ENCODE measurements at places on chromosomes 11 and 22. TPM values are rescaled to one million over a fixed set of nuclear protein-coding genes. Genes with fewer than 3 reads are reported as not detected.

GRCh38 chr22:43900206-43900605 lies 8.4 kb upstream of the PNPLA5 start:
- no peaks in the 10 kb centered on the region for H3K27me3 ChIP-seq
- no peak for DNase-seq
- peaks cover 12% of the 10 kb centered on the region for H3K4me1 ChIP-seq
- no peak overlapping the region for H3K27ac ChIP-seq

GRCh38 chr11:124763156-124763947 lies 1.3 kb upstream of the ESAM start:
- H3K4me1 ChIP-seq = peaks cover 22% of the 10 kb centered on the region
- no peaks in the 10 kb centered on the region for H3K27me3 ChIP-seq
- no peak overlapping the region for H3K27ac ChIP-seq
- H3K36me3 ChIP-seq = peaks cover 9% of the 10 kb centered on the region
- H3K4me3 ChIP-seq = peak overlapping the region; percentile 91
- peak; percentile 90 for DNase-seq

GRCh38 chr11:17631702-17632365 lies 84.8 kb downstream of the OTOG start:
- H3K4me1 ChIP-seq = no peaks in the 10 kb centered on the region
- H3K4me3 ChIP-seq = no peak overlapping the region
- no peak overlapping the region for H3K27ac ChIP-seq
- no peaks in the 10 kb centered on the region for H3K36me3 ChIP-seq
- no peak for DNase-seq

- H3K27ac ChIP-seq = no peak overlapping the region
- H3K27me3 ChIP-seq = no peaks in the 10 kb centered on the region
- peaks cover 7% of the 10 kb centered on the region for H3K4me1 ChIP-seq
- H3K4me3 ChIP-seq = no peak overlapping the region
- no peak for DNase-seq
- H3K36me3 ChIP-seq = no peaks in the 10 kb centered on the region
These were observed 42.0 kb upstream of the CXCR5 start for GRCh38 chr11:118841469-118842242.

DNA sequence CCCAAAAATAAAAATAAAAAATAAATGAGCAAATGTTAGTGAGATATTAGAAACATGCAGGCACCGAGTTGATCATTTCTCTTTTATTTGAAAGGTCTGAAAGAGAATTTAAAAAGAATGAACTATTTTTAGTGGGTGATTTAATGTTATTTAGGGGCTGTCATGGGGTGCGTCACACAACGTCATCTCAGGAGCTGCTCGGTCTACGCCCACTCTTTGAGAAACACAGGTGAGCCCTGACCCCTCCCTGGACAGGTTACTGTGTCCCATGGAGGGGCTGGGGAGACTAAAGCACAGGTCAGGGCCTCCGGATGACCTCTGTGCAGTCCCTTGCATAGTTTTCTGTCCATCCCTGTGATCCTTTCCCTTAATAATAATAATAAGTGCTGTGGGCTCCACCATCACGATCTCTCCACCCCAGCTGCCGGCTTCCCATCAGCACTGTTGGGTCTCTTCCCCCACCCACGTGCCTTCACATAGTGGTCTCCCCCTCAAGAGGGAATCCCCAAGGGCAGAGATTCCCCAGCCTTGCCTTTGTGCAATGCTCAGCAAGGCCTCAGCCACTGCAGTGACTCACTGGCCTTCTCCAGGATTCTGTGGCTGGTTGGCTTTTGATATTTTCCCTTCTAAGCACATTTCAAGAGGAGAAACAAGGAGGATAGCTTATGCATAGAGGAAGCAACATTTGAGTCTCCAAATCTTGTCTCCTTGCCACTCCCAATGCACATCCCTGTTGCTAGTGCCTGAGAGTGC lies 159.9 kb downstream of the TTC17 start:
- no peaks in the 10 kb centered on the region for H3K4me1 ChIP-seq
- peaks cover 25% of the 10 kb centered on the region for H3K27me3 ChIP-seq
- H3K36me3 ChIP-seq = no peaks in the 10 kb centered on the region
- DNase-seq = no peak
- H3K4me3 ChIP-seq = no peak overlapping the region

DNA sequence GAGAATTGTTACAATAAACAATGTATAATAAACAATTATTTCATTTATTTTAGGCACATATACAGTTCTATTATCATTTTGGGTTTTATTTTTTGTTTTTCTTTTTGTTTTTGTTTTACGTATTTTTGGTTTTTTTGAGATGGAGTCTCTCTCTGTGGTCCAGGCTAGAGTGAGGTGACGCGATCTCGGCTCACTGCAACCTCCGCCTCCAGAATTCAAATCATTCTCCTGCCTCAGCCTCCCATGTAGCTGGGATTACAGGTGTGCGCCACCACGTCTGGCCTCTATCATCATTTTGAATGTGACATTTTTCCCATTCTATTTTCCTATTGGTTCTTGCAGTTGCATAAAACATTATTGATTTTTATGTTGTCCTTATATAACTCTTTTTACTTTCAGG lies 20.4 kb upstream of the OR52A1 start:
- no peaks in the 10 kb centered on the region for H3K4me1 ChIP-seq
- H3K4me3 ChIP-seq = no peak overlapping the region
- no peak for DNase-seq
- H3K36me3 ChIP-seq = no peaks in the 10 kb centered on the region

DNA sequence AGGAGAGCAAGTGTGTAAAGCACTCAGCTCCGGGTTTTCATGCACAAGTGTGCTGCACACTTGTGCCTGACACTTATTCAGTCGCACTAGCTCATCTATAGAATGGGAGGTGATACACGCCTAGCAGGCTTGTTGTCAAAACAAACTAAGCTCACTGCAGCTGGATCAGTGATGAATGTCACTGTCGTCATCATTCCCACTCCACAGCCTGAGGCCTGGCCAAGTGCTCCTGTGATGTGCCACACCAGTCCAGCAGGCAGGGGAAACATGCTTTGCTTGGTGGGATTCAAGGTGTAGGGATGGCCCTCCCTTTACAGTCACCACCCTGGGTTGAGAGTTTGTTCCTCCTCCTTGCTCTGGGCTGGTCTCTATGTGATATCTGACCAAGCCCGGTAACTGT lies 6.8 kb downstream of the MPST start:
- no peaks in the 10 kb centered on the region for H3K27me3 ChIP-seq
- H3K4me3 ChIP-seq = no peak overlapping the region
- H3K36me3 ChIP-seq = no peaks in the 10 kb centered on the region
- H3K27ac ChIP-seq = no peak overlapping the region
- DNase-seq = no peak

GRCh38 chr11:69828276-69828970 lies 9.2 kb upstream of the FGF3 start:
- no peaks in the 10 kb centered on the region for H3K27me3 ChIP-seq
- peaks cover 13% of the 10 kb centered on the region for H3K4me1 ChIP-seq
- no peaks in the 10 kb centered on the region for H3K36me3 ChIP-seq
- no peak for DNase-seq
- no peak overlapping the region for H3K27ac ChIP-seq
- H3K4me3 ChIP-seq = no peak overlapping the region

DNA sequence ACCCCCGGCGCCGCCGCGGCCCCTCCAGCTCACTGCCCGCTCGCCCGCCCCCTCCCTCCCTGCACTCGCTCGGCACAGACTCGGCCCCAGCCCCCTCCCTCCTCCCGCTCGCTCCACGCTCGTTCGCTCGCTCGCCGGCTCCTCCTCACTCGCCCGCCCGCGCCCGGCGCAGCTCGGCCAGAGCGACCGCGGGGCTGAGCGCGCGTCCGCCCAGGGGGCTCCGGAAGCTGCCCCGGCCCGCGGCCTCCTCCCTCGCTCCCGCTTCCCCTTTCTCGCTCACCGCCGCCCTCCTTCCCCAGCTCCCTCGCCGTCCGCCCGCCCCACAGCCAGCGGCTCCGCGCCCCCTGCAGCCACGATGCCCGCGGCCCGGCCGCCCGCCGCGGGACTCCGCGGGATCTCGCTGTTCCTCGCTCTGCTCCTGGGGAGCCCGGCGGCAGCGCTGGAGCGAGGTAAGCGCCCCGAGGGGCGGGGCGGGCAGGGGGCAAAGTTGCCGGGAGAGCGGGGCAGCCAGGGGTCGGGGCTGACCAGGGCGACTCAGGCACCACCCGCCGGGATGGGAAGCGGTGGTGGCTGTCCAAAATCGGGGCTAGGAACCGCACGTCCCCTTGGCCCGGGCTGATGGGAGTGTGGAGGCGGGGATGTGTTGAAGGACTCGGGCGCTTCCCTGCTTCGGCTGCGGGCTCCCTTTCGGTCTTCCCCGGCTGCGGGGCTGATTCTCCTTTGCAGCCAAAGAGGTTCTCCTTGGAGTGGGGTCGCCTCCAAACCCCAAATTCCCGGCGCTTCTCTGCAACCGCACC lies at the start of gene SEZ6L:
Gene SEZ6L (plus strand): TSS at position 148 of the 797 bp plus-strand sequence. CDS start 208 bp downstream, at position 356.
- no peak within 1 kb of the TSS for H3K27ac ChIP-seq
- H3K4me1 ChIP-seq = no peaks in the 10 kb centered on the region
- H3K4me3 ChIP-seq = no peak within 1 kb of the TSS
- DNase-seq = no peak

- no peaks in the 10 kb centered on the region for H3K27me3 ChIP-seq
- no peak overlapping the region for H3K4me3 ChIP-seq
- peaks cover 9% of the 10 kb centered on the region for H3K36me3 ChIP-seq
These were observed 17.9 kb upstream of the HYLS1 start for GRCh38 chr11:125869521-125869920.

DNA sequence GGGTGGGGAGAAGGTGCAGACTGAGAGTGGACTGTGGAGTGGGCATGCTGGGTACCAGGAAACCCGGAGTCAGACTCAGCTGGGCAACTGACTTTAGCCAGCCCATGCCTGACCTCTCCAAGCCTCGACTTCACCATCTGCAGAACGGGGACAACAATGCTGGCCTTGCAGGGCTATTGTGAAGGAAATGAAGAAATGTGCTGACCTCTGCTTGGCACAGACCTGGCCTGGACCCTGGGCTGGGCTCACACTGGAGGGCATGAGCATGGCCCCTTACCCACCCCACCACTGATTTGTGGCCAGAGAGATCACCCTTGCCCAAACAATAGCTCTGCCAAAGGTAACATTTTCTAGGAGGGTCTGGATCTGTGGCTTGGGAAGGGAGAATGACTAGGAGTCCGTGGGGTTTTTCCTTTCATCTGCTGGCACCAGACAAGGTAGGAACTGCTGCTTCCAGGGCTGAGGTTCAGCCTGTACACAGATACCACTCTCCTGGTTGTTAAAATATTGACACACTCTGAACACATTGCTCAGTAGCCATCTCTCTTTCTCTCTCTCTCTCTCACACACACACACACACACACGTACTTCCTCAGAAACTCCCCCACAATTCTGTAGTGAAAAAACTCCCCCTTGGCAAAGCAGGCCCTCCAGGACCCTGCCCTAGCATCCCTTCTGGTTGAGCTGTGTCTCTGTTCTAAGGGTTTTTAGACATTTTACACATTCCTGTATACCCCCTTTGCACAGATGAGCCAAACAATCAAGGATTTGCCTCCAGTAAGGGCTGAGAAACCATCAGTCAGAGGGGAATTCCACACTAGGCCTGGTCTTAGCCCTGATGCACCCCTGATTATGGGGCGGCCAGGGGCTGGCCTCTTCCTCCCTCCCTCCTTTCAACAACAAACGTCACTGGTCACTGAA lies 1.0 kb downstream of the MOGAT2 start:
- no peaks in the 10 kb centered on the region for H3K36me3 ChIP-seq
- no peaks in the 10 kb centered on the region for H3K4me1 ChIP-seq
- H3K27me3 ChIP-seq = no peaks in the 10 kb centered on the region
- no peak overlapping the region for H3K27ac ChIP-seq

DNA sequence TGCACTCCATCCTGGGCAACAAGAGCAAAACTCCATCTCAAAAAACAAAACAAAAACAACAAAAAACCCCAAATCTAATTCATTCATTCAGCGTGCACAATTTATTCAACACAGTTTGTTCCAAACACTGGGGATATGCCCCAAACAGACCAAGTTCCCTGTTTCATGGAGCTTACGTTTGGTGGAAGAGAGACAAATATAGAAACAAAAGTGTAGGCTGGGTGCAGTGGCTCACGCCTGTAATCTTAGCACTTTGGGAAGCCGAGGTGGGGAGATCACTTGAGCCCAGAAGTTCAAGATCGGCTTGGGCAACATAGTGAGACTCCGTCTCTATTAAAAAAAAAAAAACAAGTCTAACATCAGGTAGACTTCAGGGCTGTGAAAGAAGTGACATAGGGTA lies 52.4 kb downstream of the PTPRJ start:
- no peak for DNase-seq
- H3K27ac ChIP-seq = no peak overlapping the region
- H3K27me3 ChIP-seq = no peaks in the 10 kb centered on the region
- no peaks in the 10 kb centered on the region for H3K36me3 ChIP-seq
- peaks cover 7% of the 10 kb centered on the region for H3K4me1 ChIP-seq
- no peak overlapping the region for H3K4me3 ChIP-seq

GRCh38 chr11:128925250-128925600 lies 17.4 kb downstream of the TP53AIP1 start:
- DNase-seq = no peak
- H3K4me1 ChIP-seq = 0 out of 2 replicates have a peak, but pooled peaks cover 6% of the 10 kb centered on the region
- no peak overlapping the region for H3K4me3 ChIP-seq
- H3K27ac ChIP-seq = no peak overlapping the region

GRCh38 chr11:70255477-70256116 lies 14.9 kb upstream of the PPFIA1 start:
- H3K4me1 ChIP-seq = no peaks in the 10 kb centered on the region
- no peak overlapping the region for H3K27ac ChIP-seq
- DNase-seq = no peak
- no peak overlapping the region for H3K4me3 ChIP-seq

PKNOX2 gene
- not detected for total RNA-seq

SYCE3 gene
- 1.3 TPM for total RNA-seq

OR51E2 gene
- not detected for total RNA-seq

SCGB1A1 gene
- total RNA-seq = not detected

LRRC56 gene
- total RNA-seq = 1.0 TPM

SLC22A12 gene
- not detected for total RNA-seq
